ENCODE measurements at places on chromosomes 11 and 22. TPM values are rescaled to one million over a fixed set of nuclear protein-coding genes. Genes with fewer than 3 reads are reported as not detected.

Gene AQP11
- 0.37 TPM for polyA plus RNA-seq

Gene THAP7
- 46.9 TPM for polyA plus RNA-seq

Gene DRICH1
- not detected for polyA plus RNA-seq

Gene MTCH2
- polyA plus RNA-seq = 58.8 TPM

Gene CST6
- not detected for polyA plus RNA-seq

Gene B4GALNT4
- not detected for polyA plus RNA-seq

Gene PHOX2A
- polyA plus RNA-seq = not detected

Gene NAALADL1
- 27.0 TPM for polyA plus RNA-seq

Gene TUB
- polyA plus RNA-seq = 0.15 TPM

Gene OR8U1
- not detected for polyA plus RNA-seq

Gene ST13
- 174 TPM for polyA plus RNA-seq

Gene OR51B5
- not detected for polyA plus RNA-seq

Gene RAPSN
- not detected for polyA plus RNA-seq

Gene RPLP2
- 1,822 TPM for polyA plus RNA-seq

Gene CABP4
- polyA plus RNA-seq = 0.27 TPM

Gene CADM1
- polyA plus RNA-seq = 2.9 TPM

Gene SYT12
- polyA plus RNA-seq = not detected

Gene OR51E2
- polyA plus RNA-seq = not detected

Gene OR52I2
- not detected for polyA plus RNA-seq

Gene C11orf42
- polyA plus RNA-seq = not detected

Gene SYTL2
- polyA plus RNA-seq = 3.9 TPM

Gene SCN3B
- polyA plus RNA-seq = 0.05 TPM

Gene SLC37A2
- not detected for polyA plus RNA-seq

Gene STT3A
- 86.7 TPM for polyA plus RNA-seq

Gene JRKL
- polyA plus RNA-seq = 4.0 TPM

Gene IGLL5
- 0.26 TPM for polyA plus RNA-seq

Gene F2
- polyA plus RNA-seq = not detected

Gene CDHR5
- polyA plus RNA-seq = not detected

Gene RGL4
- 64.9 TPM for polyA plus RNA-seq

Gene BARX2
- not detected for polyA plus RNA-seq

Gene PGGHG
- polyA plus RNA-seq = 3.0 TPM

Gene SMDT1
- polyA plus RNA-seq = 172 TPM

Gene OR56B4
- polyA plus RNA-seq = not detected
